ENCODE measurements at places on chromosomes 2 and 18. TPM values are rescaled to one million over a fixed set of nuclear protein-coding genes. Genes with fewer than 3 reads are reported as not detected.

EFEMP1 gene
- not detected for total RNA-seq

- no peak for DNase-seq
Observed at GRCh38 chr2:151972241-151973012, 126.4 kb downstream of the CACNB4 start.

SMYD1 gene
- not detected for total RNA-seq

DNA sequence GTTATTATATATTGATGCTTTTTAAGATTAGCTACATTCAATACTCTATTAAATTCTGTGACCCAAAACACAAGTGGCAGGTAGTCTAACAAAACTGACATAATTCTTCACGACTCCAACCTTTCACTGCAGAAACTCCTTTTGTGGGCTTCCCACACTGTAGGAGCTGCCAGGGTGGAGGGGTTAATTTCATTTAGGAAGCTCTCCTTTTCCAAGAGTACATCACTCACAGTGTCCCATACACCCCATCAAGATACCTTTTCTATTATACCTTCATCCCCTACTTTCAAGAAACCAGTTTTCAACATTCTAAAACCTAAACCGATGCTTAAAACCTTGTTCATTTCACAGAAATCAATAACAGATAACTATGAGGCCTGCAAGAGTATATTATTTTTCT lies 825 bp downstream of the THUMPD2 start:
- no peak for DNase-seq

RTP5 gene
- total RNA-seq, result not detected

GRCh38 chr2:23668756-23669304 lies 258.1 kb downstream of the ATAD2B start:
- no peak for DNase-seq

DNA sequence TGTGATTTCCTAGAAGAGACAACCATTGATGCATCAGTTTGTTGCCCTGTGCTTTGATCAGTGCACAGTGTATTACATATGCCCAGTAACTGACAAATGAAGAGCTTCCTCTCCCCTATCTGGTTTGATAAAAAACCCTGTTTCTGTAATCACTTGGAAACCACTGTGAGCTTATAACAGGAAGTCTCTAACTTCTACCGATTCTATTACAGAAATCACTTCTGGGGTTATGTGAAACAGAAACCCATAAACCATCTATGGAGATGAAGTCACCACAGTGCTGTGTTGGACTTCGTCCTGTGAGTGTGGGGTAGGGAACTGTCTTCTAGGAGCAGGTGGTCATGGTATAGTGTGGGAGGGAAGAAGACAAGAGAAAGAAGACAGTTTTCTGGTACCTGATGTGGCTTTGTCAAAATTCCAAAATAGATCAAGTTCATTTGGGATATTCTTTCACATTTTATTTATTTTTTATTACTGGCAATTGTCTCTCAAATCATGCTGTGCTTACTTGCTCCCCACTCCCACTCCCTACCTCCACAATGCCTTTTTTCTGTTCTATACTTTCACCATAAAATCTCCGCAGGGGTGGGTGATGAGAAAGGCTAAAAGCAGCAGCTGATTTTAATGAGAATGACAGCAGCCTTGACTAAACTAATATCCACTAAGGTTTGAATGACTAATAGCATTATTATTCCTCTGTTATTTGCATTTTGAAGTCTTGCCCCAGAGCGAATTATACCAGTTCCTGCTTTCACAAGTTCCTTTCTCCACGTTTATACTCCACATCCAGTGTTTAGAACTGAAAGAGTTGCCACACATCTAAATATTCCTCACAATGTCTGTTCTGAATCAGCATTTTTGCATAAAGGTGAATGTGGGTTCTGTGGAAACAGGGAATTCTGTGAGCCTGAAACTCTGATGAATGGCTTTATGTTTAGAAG lies 41.7 kb upstream of the RND3 start:
- no peak for DNase-seq

LAMA3 gene
- 0.31 TPM for total RNA-seq

VSNL1 gene
- not detected for total RNA-seq
